ENCODE measurements at places on chromosomes 6 and 20.

- no peak for DNase-seq
These were observed 29.8 kb downstream of the CTNNBL1 start for GRCh38 chr20:37723668-37724067.

DNA sequence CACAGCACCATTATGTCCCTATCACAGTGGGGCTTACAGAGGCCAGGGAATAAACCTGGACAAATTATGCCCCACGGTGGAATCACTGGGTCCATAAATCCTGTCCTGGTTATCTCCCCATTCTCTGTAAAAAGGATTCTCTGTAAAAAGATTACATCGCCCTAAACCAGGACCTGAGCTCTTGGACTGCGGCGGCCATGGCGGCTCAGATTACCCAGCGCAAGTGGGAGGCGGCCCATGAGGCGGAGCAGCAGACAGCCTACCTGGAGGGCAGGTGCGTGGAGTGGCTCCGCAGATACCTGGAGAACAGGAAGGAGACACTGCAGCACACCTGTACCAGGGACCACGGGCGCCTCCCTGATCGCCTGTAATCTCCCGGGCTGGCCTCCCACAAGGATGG, 8.4 kb upstream of the HLA-A start:
- DNase-seq = no peak

DNA sequence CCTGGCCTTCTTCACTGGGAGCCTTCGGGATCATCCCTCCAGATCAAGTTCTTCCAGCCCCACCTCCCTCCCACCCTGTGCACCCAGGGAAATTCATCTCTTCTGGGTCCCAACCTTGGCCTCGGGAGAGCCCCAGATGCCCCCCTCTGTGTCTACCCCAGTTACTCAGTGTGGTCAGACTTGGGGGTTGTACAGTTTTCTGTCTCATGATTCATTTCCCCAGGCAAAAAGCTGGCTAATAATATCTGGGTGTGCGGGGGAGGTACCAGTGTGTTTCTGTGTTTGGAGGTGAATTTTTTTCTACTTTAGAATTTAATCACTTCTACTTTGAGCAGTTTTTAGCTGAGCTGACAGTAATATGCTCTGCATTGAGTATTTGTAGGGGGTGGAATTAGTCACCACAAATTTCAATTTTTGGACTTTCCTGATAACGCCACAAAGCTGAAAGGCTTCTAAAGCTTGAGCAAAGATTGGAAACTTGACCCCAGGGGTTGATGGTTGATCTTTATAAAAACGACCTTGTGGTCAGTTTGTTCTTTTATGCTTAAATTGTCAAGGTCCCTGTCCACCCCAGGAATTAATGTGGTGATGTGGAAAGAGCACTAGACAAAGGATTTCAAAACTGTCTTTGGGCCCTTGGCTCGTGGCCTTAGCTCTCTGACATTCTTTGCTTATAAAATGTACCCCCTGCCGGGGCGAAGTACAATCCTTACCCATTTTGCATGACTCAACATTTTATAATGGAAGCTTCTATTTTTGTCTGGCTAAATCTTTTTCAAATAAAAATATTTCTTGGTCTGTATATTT, 284.7 kb upstream of the TAB2 start:
- DNase-seq = peak; percentile 90

GRCh38 chr6:6976193-6976592, 131.6 kb upstream of the RREB1 start:
- DNase-seq = no peak

GRCh38 chr6:159429433-159429832, 260.2 kb downstream of the FNDC1 start:
- no peak for DNase-seq

DNA sequence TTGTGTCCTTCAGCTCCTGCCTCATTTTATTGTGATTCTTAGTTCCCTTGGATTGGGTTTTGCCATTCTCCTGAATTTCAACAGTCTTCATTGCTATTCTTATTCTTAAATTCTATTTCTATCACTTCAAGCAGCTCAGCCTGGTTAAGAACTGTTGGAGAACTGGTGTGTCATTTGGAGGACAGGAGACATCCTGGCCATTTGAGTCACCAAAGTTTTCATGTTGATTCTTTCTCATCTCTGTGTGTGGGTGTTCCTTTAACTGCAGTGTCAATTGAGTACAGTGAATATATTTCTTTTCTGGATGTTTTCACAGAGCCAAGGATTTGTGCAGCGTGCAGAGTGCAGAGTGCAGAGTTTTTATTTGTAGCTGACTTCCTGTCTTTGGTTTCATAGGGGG, 33.5 kb upstream of the TFB1M start:
- DNase-seq = no peak

DNA sequence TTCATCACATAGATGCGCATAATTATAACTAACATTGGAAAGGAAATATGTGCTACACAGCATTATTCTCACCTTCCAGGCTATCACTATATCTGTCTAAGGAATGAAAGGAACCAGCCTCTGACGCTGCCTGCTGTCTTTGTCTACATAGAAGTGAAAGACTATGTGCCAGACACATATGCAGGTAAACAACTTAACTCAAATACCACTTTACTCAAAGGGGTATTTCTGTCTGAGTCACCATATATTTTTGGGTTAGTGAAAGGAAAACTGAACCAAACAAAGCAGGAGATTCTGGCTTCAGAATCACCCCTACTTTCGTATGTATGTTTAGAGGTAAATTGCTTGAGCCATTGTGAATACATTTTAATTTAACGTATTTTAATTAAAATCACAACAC, 328.6 kb upstream of the PLCB4 start:
- DNase-seq = no peak

DNA sequence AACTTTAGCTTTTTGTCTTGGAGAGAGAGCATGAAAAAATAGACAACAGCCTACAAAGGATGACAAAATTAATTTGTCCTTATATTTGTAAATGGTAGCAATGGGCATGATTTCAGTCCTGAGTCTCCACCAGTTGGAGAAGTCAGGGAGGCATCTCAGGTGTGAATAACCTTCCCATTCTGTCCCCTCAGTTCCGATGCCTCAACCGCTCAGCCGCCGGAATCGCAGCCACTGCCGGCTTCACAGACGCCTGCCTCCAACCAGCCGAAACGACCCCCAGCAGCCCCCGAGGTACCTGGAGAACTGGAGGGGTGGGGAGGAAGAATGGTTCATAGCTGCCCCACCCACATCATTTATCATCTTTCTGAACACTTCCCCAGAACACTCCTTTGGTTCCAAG, 3.6 kb downstream of the PRRC2A start:
- no peak for DNase-seq

GRCh38 chr6:72348926-72349325, 272.9 kb upstream of the KCNQ5 start:
- no peak for DNase-seq

DNA sequence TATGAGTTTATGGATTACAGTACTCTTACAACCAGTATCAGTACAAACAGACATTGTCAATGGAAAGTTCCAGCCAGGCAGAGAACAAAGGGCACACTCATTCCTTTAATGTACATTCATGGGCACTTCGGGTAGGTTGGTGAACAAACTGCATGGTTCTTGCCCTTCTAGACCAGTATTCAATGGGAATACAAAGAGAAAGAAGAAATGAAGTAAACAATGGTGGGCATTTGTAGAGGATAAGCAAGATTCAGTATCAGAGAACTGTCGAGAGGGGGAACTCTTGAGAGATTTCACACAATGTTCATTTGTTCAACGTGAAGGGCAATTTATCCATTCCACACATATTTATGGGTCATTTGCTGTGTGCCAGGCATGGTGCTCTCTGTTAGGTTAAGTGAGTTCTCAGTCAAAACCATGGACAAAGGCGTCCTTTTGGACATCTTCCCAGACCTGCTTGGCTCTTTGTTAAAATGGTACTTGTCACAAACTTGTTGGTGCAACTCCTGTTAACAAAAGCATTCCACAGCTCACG, 714.8 kb downstream of the DHX35 start:
- no peak for DNase-seq

DNA sequence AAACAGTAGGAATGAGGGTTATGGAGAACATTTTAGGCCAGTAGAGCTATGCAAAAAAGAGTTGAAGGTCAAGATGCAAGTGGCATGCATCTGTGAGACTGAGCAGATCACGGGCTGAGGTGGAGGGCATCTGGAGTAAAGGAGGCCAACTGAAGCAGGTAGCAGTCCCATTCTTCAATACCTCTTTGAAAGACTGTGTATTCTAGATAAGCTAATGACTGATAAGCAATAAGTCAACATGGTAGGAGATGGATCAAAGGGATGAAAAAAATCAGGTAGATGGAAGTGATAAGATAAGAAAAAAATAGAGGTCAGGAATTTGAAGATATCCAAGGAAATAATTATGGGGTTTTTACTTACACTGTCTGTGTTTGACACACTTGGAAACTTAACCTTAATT, 55.6 kb downstream of the ARMC2 start:
- no peak for DNase-seq

- DNase-seq = no peak
These were observed 9.1 kb downstream of the RSPO4 start for GRCh38 chr20:992801-993535.

DNA sequence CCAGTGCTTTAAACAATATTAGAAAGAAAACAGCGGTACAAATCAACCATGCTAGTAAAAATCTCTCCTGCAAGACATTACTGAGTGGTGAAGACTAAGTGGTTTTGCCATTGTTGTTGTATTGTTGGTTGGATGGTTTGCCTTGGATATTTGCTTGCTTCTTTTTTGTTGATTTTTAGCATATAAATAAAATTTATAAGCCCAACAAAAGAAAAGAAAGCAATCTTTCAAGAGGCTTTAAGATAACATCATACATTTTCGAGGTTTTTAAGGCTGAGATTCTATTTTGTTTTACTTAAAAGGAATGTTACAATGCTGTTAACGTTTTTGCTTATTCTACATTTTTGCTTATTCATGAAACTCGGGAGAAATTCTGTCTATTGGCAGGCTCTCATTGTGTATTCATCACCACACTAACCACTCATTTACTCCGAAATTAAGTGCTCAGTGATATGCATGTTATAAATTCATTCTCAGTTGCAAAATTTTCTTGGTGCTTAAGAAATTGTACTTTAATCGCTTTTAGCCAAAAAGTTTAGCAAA, 139.1 kb downstream of the LAMA2 start:
- no peak for DNase-seq

- DNase-seq = no peak
These were observed 21.2 kb upstream of the NHSL1 start for GRCh38 chr6:138520463-138520862.

DNA sequence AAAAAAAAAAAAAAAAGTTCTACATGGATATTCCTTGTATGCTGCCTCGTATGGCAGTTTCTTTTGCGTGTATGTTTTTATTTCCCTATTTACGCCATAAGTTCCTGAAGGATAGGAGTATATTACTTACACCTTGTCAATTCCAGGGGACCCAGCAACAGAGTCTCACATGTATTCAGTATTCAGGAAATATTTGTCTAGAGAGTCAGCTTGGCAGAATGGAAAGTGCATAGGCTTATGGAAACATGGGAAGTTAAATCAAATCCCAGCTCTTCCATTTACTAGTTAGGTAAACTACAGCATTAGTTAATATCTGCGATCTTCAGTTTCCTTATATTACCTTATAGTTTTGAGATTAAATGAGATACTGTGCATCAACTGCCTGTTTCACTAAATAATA, 51.1 kb upstream of the SLC22A16 start:
- DNase-seq = peak; percentile 7

DNA sequence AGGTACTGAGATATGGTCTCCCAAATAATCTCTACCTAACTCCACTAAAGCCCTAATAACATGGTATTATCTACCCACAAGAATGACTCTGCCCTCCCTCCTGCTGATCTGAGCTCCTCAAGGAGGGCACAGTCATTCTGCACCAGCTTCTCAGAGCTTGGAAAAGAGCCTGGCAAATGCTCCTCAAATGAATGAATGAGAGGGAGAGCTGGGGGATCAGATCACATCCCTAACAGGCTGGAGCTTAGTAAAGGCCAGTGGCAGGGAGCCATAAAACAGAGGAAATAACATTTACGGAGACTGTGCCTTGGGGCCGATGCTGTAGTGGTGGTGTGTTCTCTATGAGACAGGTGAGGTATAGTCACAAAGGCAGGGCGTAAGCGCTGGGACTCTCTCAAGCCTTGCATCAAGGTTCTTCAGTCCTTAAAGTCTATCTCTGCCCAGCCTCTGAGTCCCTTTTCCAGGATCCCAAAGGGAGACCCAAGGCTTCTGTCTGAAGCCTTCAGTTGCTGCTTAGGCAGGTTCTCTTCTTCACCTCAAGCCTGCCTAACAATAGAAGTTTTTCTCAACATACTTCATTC, 7.2 kb upstream of the NNAT start:
- DNase-seq = no peak
